ENCODE measurements at places on chromosomes 12 and 14.

GRCh38 chr12:98618952-98619351, 25.5 kb downstream of the SLC25A3 start:
- DNase-seq, result no peak

DNA sequence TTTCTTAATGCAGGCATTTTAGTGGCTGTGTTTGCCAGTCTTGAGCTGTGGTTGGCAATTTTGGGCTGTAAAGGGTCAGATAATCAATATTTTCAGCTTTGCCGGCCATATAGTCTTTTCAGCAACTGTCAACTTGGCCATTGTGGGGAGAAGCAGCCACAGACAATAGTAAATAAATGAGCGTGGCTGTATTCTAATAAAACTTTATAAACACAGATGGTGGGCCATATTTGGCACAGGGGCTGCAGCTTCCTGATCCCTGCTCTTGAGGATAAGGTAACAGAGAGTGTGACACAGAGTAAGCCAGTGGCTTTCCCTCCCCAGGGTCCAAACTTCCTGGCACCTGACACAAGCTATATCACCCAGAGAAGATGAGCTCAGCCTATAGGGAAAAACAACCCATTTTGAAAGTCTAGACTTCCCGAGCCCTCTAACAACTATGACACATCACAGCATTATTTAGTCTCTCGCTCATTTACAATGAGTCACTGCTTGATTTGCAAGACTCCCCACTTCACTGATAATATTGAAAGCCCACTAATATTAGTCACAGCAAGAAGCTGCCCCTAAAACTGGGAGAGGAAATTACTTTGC, 163.1 kb upstream of the TMPO start:
- no peak for DNase-seq

DNA sequence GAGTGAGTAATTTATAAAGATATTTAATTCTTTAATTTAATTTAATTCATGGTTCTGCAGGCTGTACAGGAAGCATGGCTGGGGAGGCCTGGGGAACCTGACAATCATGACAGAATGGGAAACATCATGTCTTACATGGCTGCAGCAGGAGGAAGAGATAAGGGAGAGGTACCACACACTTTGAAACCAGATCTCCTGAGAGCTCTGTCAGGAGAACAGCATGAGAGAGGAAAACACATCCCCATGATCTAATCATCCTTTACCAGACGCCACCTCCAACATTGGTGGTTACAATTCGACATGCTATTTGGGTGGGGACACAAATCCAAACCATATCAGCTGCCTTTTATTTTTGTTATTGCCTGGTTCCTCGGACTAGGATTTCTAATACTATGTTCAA, 928.6 kb downstream of the TMEM121 start:
- DNase-seq, result no peak

DNA sequence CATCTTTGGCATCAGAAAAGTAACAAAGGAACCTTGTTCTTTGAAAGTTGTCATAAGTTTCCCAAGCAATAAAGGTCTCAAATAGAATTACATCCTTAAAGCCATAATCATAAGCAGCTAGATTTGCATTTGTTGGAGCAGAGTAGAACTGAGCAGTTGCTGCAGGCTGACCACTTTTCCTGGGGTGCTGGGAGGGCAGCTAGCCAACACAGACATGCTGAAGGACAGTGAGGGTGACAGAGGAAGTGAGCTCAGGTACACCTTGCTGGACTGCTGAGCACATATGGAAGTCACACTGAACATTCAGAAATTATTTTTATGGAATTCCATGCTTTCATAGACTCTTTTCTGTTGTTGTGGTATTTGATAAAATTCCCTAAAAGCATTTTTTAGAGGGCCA, 66.2 kb downstream of the MARK3 start:
- DNase-seq, result no peak

GRCh38 chr12:52027085-52027843, 20.5 kb downstream of the TAMALIN start:
- DNase-seq, result no peak

DNA sequence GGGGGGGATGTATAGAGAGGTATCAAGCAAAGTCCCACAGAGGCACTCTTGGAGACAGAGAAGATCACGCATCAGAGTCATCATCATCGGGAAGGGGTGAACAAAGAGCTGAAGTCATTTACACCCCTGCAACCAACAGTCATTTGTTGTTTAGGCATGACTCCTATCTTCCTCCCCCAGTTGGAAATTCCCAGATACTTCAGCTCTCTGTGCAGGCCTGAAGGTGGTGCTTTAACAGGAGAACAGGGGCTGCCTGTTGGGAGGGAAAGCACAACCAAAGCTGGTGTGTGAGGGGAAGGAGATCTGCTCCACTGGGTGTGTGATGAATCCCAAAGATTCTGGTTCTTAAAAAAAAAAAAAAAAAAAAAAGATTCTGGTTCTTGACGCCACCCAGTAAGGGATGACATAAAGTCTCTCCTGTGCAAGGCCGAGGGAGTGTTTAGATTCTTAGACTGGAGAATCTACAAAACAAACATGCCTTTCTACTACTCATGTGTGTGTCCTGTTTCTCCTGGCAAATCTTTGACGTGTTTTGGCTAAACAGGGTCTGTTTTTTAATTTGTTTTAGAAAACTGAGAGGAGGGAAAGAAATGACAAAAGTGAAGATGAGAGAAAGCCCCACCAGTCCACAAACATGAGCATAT, 121.0 kb upstream of the ARHGAP5 start:
- DNase-seq, result no peak

GRCh38 chr12:12216349-12217017, 50.4 kb downstream of the LRP6 start:
- no peak for DNase-seq

DNA sequence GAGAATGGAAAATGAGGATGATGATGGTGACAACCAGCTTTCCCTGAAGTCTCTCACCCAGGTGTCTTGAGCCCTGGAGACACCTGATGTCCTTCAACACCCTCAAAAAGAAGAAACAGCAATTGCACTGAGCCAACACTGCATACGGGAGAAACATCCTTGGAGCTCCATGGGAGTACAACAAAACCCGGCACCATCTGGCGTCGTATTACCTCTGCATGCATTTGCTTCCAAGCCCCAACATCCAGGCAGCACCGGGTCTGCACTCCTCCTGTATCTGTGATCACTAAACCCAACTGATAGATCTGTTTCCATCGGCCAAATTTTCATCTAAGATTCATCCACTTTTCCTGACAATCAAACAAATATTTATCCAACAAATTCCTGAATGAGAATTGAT, 249.9 kb downstream of the DPF3 start:
- DNase-seq, result no peak

GRCh38 chr14:105182296-105183020, 1.3 kb upstream of the NUDT14 start:
- DNase-seq, result peak; percentile 42

- no peak for DNase-seq
These were observed 602.6 kb downstream of the SNAPC1 start for GRCh38 chr14:62364800-62365280.

GRCh38 chr12:106256524-106256923, 8.7 kb upstream of the CKAP4 start:
- DNase-seq, result no peak

- DNase-seq, result no peak
These were observed 36.3 kb upstream of the SLC2A13 start for GRCh38 chr12:40142001-40142744.

GRCh38 chr14:20742132-20742531, 3.6 kb upstream of the EDDM3A start:
- DNase-seq, result no peak

DNA sequence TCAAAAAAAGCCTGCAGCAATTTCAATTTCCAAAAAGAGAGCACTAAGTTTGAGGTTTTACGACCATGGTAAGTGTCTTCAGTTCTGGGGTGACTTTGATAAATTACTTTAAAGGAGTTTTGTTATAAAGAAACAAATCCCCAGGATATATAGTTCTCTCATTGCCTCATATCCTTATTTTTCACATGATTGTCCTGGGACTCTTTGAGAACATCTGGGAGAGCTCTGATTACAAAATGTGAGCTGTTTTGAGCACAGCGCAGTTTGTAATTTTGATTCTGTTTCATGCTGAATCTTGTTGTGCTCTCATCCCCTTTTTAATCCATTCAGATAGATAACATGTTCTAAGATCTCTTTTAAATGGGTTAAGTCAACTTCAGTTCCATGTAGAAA, 67.7 kb upstream of the DCN start:
- DNase-seq, result no peak

DNA sequence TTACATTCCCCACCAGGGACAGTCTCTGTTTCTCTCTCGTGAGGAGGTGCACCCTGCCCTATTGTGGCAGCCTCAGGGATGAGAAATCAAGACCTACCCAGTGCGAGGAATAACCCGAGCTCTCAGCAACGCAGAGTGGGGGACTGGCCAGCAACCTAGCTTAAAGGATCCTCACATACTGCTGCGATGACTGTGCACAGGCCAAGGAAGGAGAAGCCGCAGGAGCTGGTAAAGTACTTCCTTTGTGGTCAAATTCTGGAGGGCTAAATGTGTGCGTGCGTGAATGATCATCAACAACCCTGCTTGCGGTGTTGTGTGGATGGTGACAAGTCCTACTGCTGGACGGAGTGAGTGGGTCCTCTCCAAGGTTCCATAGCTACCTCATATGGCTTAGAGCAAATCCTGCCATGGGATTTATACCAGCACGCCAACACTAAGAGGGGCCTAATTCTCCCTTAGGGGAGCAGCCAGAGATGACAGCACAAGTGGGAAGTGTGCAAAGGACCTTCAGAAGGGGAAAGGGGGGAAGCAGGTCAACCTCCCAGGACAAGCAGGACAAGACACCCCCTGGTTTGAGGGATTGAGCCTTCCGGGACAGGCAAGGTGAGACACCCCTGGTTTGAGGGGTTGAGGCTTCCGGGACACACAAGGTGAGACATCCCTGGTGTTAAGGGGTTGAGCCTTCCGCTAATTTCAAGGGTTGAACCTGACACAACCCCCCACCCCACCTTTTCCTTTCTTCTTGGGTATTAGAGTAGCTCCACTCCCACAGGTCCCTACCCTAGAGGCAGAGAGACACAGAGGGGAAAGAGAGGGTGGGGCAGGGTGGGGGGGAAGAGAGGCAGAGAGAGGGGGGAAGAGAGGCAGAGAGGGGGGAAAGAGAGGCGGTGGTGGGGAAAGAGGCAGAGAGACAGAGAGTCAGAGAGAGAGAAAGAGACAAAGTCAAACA, 58.8 kb upstream of the AP4S1 start:
- DNase-seq, result no peak

- DNase-seq, result no peak
These were observed 11.1 kb downstream of the ERP27 start for GRCh38 chr12:14927267-14927666.

GRCh38 chr12:41234692-41235091, 46.6 kb downstream of the PDZRN4 start:
- no peak for DNase-seq

DNA sequence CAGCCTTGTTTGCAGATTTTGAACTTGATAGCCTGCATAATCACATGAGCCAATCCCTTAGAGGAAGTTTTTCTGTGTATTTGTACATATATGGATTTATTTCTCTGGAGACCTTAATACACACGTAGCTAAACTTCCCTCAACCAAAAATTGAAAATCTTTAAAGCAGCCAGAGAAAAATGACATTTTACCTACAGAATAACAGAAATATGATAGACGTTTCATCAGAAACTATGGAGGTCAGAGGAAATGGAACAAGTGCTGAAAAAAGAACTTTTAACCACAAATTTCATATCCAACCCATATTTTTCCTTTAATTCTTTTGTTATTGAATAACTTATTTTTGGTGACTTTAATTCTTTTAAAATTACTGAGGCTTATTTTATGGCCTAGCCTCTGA, 177.7 kb downstream of the CCDC91 start:
- no peak for DNase-seq

- no peak for DNase-seq
These were observed 426.2 kb downstream of the IPO8 start for GRCh38 chr12:30269496-30269895.

GRCh38 chr12:6899427-6899826, 5.2 kb upstream of the LRRC23 start:
- DNase-seq, result no peak

DNA sequence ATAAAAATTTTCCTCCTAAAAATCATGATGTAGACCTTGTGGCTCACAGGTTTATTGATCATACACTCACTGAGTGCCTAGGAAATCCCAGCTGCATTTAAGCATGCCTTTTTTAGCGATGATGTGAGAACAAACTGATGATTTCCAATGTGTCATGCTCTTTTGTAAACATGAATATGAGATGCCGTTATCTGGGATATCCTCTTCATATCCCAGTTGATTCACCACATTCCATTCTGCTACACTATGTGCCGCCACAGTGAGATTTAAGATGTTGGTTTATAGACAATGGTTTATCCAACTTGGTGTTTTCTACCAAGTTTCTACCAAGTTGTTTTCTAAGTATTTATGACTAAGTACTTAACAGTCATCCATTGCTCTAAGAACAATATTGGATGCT, 5.2 kb downstream of the OR4E1 start:
- no peak for DNase-seq

DNA sequence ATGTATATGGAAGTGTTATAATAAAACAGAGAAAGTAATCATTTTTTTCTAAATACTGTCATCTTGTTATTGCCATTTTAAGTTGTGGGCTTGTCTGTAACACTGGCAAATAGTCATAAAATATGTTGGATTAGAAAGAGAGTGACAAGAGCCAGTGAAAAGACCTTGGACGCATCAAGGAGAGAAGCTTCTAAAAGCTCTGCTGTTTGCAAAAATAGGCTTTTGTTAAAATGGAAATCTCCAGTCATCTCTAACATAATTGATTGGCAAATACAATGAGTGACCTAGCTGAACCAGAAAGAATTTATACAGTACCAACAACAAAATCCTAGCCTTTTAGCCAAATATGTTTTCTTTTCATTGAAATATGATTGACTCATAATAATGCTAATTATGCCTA, 245.8 kb upstream of the RMST start:
- DNase-seq, result no peak

DNA sequence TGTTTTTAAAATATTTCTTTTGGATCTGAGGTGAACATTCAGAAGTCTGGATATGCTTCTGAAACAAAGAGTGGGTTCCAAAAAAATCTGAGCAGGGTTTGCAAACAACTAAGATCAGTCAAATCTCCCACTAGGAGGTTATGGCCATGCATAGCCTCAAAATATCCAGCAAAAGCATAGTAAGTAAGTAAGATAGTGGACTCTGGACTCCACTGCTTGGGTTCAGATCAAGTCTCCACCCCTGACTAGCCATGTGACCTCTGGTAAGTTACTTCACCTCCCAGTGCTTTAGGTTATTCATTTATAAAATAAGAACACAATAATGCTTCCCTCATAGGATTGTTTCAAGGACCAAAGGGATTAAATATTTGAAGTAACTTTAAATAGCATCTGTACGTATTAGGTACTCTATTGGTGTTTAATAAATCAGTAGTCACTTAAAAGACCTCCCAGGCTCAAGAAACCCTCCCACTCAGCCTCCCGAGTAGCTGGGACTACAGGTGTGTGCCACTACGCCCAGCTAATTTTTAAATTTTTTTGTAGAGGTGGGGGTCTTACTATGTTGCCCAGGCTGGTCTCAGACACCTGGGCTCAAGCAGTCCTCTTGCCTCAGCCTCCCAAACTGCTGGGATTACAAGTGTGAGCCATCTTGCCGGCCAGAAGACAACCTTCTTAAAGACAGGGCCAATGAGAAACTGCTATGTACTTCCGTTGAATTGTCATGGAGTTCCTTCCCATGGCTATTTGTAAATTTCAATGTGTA, 95.7 kb upstream of the SOX5 start:
- no peak for DNase-seq

GRCh38 chr12:75996861-75997447, 34.6 kb downstream of the PHLDA1 start:
- no peak for DNase-seq

Measured in CD4-positive, alpha-beta T cell treated with Interleukin-17A for 4 hours (primary cell).